ENCODE measurements at places on chromosomes 7 and 10. TPM values are rescaled to one million over a fixed set of nuclear protein-coding genes. Genes with fewer than 3 reads are reported as not detected.

GRCh38 chr10:58384544-58384998 lies 639 bp upstream of the TFAM start:
- DNase-seq = no peak

DNA sequence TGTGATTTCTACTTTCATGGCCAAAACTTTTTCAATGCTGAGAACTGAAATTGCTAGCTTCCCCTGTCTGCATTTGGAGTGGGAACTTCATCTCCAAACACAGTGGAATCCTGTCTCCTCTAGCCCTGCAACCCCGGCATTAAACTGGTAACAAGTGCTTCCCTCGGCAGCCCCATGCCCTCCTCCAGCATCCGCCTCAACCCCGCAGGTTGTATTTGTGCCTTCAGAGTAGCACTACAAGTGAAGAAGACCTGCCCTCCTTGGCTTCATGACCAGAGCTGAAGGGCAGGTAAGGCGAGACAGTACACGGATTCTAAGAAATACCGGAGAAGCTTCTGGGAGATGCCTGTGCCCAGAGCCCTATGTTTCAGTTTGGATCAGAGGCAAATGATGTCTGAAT lies 16.9 kb downstream of the C10orf53 start:
- DNase-seq = no peak

The GALNT11 gene
- total RNA-seq = 33.7 TPM

DNA sequence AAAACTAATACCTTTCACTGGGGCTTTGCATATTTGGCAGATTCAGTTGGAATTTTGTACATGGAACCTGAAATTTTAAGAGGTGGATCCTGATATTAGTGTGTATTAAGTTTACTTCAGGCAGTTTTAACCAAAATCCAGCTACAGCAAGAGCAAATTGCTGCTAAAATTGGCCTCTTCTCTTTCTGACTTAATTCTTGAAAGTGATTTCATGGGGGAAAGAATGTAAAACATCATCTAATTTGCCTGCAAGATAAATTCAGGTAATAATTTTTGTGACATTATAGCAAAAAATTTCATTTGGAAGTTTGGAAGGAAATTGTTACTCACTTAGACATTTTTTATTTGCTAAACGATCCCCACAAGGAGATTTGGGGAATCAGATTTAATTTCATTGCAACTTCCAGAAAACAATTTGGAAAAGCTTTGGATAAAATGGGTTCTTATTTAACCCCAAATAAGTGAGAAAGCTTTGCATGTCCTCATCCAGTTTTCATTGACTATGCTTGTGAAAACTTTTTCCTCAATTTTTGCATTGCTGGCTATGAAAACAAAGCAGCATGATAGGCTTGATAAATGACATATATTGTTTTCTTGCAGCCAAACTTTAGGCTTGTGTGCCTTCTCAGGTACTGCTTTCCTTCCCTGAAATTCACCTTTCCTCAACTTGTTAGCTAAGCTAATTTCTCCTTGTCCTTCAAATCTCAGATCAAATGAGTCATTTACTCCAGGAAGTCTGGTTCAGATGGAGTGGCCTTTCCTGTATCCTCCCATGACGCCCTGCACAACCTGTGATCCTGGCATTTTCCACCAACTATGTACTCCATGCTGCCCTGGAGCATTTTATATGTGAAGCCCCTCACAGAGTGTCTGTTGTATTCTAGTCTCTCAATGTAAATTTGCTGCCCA lies 27.4 kb upstream of the ZNF438 start:
- DNase-seq = no peak

DNA sequence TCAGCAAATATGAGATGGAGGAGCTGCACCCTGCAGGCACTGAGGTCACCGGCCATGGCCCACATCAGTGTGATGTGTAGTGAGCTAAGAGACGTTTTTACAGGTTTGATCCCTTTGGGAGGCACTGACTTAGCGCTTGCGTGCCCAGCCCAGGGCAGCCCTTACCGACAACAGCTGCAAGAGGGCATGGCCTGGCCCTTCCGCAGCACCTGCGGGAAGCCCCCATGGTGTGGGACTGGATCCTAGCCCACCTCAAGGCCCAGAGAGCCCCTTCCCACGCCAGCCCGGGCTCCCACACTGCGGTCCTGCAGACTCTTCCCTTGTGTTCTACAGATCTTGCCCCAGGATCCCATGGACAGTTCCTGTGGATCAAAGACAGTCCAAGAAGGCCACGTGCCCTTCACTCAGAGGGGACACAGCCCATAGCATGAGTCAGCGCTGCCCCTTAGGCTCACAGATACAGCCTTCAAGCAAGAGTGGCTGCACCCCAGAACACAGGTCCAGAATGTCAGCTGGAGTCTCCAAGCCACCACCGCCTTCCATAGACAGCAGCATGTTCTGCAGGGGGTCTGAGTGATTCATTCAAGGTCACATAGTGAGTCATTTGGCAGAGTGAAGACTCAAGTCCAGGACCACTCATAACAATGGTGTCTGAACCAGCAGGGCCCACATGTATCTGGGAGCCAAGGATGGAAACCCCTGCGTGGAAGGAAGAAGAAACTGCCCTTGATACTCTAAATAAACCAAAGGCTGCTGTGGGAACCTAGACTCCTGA lies 25.4 kb downstream of the TLL2 start:
- no peak for DNase-seq

The AGR2 gene
- total RNA-seq = not detected

GRCh38 chr10:101095550-101096213 lies 33.9 kb downstream of the KAZALD1 start:
- peak; percentile 80 for DNase-seq

The ASZ1 gene
- not detected for total RNA-seq

The HOXA6 gene
- 1.6 TPM for total RNA-seq

DNA sequence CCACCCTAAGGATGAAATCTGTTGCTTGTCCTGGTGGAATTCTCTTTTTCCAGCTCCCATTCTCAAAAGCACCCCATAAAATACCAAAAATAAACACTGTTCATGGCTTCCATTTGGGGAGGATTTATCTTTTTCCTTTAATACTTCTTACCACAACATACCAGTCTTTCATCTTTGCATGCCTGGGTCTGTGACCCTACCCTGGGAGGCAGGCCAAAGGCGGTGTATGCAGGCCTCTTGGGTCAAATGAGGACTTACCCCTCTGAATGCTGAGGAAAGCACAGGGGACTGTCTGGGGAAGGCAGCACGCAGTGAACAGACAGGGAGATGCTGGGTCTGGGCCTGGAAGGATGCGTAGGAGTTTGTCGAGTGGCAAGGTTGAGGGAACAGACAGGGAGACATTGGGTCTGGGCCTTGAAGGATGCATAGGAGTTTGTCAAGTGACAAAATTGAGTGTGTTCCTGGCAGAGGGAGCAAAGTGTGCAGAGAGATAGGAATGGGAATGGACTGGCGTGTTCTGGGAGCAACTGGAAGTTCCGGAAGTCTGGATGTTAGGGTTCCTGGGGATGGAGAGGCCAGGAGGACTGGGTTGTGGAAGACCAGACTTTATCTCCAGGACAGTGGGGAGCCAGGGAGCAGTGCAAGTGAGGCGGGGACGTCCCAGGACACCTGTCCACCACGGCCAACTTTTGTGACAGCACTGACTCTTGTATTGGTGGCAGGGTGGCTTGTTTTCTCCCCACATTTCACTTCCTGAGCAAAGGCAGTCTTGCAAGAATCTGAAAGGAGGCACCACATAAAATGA lies 40.8 kb downstream of the MYL10 start:
- no peak for DNase-seq

The OR13A1 gene
- total RNA-seq = not detected

- no peak for DNase-seq
Measured at GRCh38 chr10:46254007-46254383, 32.8 kb upstream of the ANTXRL start.

DNA sequence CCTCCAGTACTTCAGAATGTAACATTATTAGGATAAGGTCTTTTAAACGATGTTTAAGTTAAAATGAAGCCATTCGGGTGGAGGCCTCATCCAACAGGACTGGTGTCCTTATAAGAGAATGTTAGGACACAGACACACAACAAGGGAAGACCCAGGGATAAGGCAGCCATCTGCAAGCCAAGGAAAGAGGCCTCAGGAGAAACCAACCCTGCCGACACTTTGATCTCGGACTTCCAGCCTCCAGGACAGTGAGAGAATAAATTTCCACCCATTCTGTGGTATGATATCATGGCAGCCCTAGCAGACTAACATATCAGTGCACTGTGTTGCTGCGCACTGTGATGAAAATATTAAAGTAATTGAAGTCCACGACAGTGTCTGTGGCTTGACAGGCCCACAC lies 250.8 kb downstream of the COBL start:
- DNase-seq = no peak

GRCh38 chr7:135313971-135314370 lies 80.3 kb downstream of the STRA8 start:
- DNase-seq = no peak

DNA sequence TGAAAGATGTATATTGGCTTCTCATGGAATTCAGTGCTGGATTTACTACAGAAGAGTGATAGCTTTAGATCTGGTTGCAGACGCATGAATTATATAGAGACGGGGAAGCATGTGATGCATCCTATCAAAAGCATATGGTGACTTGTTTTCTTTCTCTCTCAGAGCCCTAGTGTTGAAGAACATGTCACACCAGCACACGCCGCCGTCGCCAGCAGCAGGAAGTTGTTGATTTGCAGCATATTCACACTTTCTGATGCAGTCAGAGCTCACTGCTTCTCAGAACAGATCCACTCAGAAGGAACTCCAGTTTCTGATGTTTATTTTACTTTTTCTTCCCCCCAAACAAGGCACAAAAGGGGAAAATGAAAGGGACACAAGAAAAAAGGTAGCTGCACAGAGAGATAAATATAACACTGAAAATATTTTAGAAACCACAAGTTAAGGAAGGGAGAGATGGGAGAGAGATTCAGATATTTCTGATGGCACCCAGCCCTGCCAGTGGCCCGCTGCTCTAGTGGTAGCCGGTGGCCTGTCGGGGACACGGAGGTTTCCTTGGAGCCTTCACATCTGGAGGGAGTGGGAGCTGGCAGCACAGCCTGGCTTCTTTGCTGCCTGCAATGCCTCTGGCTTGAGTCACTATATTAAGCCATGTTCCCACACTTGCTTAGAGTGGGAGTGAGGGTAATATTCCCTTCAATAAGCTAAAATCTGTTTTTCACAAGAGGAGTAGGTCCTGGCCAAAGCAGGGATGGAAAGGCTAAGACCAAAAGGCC lies 123.2 kb downstream of the NRP1 start:
- DNase-seq = no peak

DNA sequence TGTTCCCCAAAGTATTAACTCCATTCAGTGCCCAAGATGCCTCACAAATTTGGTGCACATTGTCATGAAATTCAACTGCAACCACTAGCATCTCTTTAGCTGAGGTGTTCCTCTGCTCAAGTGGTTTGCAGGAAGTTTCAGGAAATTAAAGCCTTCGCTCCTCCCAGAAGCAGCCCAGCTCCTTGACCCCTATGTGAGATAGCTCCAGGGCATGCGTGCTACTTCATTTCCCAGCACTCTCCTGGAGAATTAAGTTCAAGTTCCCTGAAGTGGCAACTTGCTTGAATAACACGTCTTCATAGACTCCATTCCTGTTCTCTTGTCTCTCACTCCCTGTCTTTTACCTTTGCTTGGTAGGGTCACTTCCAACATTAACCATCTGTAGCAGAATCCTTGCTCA lies 750.3 kb downstream of the REEP3 start:
- no peak for DNase-seq

- DNase-seq = no peak
Measured at GRCh38 chr10:49597426-49598163, 12.5 kb upstream of the SLC18A3 start.

- DNase-seq = peak; percentile 20
Measured at GRCh38 chr7:69517985-69518704, 80.1 kb upstream of the AUTS2 start.

DNA sequence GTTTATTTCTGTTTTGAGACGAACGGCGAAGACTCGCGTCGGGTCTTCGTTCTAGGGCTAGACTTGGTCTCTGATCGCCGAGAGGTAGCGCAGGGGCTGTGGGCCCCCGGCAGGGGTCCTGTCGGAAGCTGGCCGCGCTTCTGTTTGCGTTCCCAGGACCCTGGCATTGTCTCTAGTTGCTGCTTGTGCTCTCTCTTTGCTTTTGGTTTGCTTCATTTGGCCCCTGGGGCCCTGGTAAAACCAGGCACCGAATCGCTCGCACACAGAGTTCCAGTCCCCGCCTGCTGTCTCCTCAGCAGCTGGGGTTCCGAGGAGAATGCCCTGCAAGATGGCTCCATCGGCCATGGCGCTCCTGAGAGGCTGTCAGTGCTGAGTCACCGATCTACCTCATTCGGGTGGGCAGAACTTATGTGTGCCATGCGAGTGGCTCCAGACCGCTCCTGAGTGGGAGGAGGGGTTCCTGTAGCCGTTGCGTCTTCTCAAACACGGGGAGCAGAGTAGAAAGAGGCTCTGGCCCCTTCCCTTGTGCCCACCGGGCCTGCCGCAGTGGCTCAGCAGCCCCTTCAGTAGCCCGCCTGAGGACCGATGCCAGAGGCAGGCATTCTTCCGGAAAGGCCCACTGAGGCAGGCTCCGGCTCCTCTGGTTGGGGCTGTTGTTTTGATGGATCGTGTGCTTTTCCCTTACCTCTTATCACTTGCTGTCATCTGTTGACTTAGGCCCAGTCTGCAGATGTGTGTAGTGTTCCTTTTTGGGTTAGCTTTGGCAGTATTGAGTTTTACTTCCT lies 826 bp downstream of the CHPF2 start:
- no peak for DNase-seq

- DNase-seq = no peak
Measured at GRCh38 chr7:22154143-22154529, 202.8 kb downstream of the RAPGEF5 start.

DNA sequence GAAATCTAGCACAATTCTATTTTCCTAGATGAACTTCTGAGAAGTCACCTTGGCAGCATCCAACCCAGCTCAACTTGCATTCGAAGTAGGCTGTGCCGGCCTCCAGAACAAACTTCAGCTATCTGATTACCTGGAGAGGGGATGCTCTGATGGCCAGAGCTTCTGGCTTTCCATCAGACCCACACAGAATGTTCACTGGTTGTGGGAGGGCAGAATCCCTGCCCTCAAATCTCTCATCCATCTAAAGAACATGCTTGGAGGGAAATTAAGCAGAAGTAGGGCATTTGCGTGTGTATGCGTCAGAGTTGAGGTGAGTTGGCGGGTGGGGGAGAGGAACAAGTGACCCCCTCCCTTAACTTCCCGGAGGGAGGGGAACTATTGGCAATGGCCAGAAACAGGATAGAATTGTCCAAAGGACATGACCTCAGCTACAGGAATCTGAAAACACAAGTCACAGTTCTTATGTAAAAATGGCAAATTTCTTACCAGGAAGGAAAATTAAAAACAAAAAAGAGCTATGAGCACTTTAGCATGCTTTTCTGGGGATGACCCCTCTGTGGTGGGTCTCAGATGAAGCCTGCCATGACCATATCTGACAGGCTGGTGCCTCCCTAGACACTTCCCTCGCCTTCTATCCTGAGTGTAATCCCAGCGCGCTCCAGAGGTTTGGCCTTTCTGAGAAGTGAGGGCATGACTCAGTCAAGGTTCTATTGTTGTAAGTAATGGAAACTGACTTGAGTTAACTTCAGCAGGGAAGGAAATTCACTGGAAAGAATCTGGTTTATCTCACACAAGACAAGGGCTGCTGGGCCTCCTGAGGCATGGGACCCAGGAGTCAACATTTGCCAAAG lies 278.8 kb downstream of the RPS24 start:
- no peak for DNase-seq

The ANKRD2 gene
- total RNA-seq = not detected

Data from neural crest cell (in vitro differentiated cells).